ENCODE measurements at places on chromosomes 7 and 10. TPM values are rescaled to one million over a fixed set of nuclear protein-coding genes. Genes with fewer than 3 reads are reported as not detected.

DNA sequence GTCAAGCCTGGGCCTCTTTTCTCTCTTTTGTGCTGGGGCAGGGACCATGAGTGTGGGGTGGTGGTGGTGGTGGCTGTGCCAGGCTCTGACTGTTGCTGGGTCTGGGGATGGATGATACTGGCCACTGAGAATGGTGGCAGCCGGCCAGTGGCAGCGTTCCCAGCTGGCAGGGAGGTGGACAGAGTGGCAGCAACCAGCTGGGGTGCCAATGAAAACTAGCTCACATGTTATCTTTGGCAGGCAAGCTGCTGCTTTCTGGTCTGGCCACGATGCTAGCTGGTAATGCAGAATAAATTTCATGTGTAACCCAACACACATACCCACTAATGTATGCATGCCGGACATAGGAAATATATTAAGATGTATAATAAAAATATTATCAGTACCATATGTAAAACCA is 95.0 kb upstream of the SLC26A5 start:
- no peak for DNase-seq

- no peak for DNase-seq
These were observed 35.9 kb upstream of the SFTPD start for GRCh38 chr10:79984851-79985250.

GRCh38 chr7:7257899-7258692 is 75.8 kb downstream of the C1GALT1 start:
- no peak for DNase-seq

DNA sequence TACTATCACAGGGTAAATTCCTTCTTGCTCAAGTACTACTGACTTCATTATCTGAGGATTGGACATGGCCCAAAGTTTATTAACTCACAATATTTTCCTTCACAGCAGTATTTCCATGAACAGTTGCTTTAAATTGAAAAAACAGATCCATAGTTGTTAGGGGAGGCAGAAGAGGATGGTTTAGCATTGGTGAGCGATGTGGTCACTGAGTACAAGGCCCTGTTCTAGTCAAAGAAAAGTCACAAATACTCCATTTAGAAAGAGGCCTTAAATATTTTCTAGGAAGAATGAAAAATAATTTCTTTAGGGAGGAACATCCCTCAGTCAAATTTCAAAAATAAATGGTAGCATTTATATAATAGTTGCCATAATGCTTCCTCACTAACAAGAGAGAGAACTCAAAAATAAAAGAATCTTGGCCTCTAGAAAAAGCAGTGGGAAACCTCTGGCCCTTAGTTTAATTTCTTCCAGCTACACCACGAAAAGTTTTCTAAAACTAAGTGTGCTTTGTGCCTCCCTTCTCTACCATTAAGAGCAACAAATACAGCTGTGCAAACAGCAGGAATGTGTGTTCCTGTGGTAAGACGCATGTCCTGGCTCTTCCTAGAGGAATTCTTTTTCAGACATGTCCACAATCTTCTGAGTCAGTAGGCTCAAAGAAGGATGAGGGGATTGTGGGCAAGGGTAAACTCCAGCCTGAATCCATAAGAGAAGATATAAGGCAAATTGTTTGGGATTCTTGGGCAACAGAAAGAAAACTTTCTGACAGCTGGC is 105.7 kb downstream of the HOXA1 start:
- DNase-seq = no peak

PDK4 gene
- total RNA-seq = 482 TPM

DNA sequence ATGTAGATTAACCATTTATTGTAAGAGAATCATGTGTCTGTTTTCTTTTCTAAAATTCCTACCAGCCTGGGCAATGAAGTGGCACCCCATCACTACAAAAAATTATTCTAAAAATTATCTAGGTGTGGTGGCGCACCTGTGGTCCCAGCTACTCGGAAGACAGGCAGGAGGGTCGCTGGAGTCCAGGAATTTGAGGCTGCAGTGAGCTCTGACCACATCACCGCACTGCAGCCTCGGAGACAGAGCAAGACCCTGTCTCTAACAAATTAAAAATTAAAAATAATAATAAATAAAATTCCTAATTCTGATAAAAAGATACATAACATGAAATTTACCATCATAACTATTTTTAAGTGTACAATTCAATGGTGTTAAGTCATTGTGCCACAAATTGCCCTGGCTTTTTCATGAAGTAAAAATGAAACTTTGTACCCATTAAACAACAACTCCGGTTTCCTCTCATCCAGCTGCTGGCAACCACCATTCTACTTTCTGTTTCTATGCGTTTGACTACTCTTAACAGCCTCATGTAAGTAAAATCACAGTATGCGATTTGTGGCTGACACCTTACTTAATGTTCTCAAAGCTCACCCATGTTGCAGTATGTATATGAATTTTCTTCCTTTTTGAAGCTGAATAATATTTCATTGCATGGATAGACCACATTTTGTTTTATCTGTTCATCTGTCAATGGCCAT is 20.6 kb upstream of the USP6NL start:
- no peak for DNase-seq

HMX3 gene
- not detected for total RNA-seq

DNA sequence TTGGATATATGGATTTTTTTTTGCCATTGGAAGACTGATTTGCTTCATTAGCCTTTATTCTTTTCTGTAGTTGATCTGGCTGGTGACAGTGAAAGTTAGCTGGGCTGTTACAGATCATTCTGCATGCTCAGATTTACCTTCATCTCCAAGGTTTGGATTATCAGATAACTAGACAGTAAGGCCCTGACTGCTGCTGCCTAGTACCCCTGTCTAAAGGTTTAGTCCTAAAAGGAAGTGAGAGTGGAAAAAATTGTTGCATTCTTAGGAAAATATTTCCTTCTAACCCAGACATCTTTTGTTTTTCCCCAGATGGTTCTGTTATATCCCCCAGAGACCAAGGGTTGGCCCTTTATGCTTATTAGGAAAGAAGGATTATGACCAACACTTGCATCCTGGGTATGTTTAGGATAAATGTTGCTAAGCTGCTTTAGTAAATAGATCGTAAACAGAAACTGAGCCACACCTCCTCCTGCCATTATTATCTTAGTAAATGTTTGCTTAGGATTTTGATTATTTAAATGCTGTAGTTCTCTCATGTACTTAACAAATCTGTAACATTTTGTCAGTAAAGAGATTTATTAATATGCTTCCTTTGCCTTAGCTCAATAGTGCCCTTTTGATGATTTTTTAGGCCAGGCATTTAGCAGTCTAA is 44.4 kb downstream of the MCU start:
- DNase-seq = no peak

HABP2 gene
- total RNA-seq = not detected

All from mesenteric fat pad (tissue), 1 donor.